Activated CD4-positive, alpha-beta memory T cell treated with anti-CD3 and anti-CD28 coated beads for 36 hours (primary cell): ENCODE measurements at places on chromosomes 7 and 10. TPM values are rescaled to one million over a fixed set of nuclear protein-coding genes. Genes with fewer than 3 reads are reported as not detected.

DNA sequence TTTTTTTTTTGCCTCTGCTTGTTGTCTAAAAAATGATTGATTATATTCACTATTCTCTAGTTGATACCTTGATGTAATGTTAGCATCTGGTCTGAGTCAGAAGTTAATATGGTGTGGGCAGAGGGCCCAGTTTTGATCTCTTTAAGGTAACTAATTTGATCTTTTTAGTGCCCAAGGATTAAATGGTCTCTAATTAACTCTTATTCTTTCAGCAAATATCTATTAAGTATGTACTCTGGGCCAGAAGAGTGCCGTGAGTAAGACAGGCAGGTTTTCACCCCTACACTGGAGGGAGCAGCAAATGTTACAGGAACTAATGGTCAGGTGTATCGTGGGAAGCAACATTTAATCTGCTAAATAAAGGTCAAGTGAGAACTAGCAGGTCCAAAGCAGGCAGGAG is 144.6 kb upstream of the COL1A2 start:
- no peak overlapping the region for H3K4me3 ChIP-seq
- no peak overlapping the region for H3K27ac ChIP-seq
- no peaks in the 10 kb centered on the region for H3K36me3 ChIP-seq
- DNase-seq = no peak
- H3K27me3 ChIP-seq = no peaks in the 10 kb centered on the region
- no peaks in the 10 kb centered on the region for H3K4me1 ChIP-seq

The GLRX3 gene
- total RNA-seq = 113 TPM

DNA sequence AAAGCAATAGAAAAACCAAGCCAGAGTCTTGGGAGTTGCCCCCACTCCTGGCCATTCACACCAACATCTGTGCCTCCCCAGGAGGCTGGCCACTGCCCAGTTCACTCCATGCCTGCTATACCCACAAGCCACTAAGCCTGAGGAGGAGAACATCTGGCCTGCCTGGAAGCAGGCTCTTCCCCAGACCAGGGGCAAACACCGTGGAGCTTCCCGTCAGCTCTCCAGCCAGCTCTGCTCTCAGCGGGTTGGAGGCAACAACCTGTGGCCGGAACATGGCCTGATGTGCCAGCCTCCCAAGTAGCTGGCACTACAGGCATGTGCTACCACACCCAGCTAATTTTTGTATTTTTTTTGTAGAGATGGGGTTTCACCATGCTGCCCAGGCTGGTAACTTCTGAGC is 9.1 kb upstream of the PTPRN2 start:
- no peaks in the 10 kb centered on the region for H3K27me3 ChIP-seq
- no peak overlapping the region for H3K4me3 ChIP-seq
- H3K4me1 ChIP-seq = peaks cover 6% of the 10 kb centered on the region

GRCh38 chr10:3439183-3439582 is 266.6 kb upstream of the PITRM1 start:
- no peaks in the 10 kb centered on the region for H3K4me1 ChIP-seq
- H3K27ac ChIP-seq = no peak overlapping the region
- no peaks in the 10 kb centered on the region for H3K27me3 ChIP-seq
- H3K36me3 ChIP-seq = no peaks in the 10 kb centered on the region
- DNase-seq = no peak

The ANKRD26 gene
- total RNA-seq = 7.1 TPM
